Fibroblast of lung (primary cell): ENCODE measurements at places on chromosomes 16 and 17.

GRCh38 chr17:38879878-38880665, 10.2 kb downstream of the LASP1 start:
- DNase-seq: peak; percentile 86

DNA sequence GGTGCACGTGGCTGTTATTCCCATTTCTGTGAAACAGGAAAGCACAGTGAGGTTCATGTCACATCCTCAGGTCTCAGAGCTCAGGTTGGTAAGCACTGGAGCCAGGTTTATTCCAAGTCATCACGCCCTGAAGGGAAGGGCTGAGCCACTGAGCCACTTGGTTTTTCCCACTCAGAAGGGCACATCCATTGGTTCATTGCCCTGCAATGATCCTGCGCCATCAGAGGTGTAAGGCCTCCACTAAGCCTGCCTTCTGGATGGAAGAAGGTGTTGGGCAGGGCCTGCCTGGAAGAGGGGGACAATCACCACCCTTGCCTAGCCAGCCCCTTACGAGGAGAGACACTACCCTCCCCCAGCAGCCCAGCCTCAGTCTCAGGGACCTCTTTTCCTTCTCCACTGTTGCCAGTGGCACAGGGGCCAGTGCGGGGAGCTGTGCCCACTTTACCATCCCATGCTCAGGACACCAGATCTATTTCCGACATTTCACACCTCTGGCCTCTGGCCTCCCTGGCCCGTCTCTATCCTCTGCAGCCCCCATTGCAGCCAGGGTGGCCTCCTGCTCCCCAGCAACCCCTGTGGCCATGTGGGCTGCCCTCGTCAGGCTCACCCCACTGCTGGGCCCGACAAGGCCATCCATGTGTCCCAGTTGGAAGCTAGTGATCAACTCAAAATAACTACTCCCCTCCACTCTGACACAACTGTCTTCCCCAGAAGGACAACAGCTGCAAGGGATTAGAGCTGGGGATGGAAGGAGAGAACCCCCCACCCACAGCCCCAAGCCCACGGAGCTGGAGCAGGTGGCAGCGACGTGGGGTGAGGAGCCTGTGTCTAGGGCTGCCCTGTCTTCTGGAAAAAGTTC, 29.9 kb downstream of the CFAP20 start:
- DNase-seq: no peak

GRCh38 chr17:72455562-72455961, 334.7 kb downstream of the SOX9 start:
- no peak for DNase-seq

- DNase-seq: peak; percentile 37
Observed at GRCh38 chr16:11611871-11612664, 25.3 kb upstream of the LITAF start.

DNA sequence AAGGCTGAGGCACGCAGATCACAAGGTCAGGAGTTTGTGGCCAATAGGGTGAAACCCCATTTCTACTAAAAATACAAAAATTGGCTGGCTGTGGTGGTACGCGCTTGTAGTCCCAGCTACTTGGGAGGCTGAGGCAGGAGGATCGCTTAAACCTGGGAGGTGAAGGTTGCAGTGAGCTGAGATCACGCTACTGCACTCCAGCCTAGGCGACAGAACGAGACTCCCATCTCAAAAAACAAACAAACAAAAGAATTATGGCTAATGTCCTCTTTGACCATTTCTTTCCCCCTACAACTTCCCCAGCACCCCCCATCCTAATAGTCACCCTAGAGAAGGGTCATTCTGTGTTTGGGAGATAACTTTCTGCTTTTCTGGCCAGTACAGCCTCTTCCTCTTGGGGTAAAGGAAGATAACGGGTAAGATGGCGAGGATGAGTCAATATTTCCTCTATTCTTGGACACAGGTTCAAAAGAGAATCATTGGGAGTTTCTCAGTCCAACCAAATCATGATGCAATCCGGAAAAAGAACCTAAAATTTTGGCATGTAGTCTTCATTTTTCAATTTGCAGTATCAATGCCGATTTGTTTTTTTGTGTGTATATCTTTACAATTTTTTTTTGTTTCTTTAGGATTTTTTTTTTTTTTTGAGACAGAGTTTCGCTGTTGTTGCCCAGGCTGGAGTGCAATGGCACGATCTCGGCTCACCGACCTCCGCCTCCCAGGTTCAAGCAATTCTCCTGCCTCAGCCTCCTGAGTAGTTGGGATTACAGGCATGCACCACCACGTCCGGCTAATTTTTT, 107.6 kb upstream of the MED13 start:
- DNase-seq: no peak

DNA sequence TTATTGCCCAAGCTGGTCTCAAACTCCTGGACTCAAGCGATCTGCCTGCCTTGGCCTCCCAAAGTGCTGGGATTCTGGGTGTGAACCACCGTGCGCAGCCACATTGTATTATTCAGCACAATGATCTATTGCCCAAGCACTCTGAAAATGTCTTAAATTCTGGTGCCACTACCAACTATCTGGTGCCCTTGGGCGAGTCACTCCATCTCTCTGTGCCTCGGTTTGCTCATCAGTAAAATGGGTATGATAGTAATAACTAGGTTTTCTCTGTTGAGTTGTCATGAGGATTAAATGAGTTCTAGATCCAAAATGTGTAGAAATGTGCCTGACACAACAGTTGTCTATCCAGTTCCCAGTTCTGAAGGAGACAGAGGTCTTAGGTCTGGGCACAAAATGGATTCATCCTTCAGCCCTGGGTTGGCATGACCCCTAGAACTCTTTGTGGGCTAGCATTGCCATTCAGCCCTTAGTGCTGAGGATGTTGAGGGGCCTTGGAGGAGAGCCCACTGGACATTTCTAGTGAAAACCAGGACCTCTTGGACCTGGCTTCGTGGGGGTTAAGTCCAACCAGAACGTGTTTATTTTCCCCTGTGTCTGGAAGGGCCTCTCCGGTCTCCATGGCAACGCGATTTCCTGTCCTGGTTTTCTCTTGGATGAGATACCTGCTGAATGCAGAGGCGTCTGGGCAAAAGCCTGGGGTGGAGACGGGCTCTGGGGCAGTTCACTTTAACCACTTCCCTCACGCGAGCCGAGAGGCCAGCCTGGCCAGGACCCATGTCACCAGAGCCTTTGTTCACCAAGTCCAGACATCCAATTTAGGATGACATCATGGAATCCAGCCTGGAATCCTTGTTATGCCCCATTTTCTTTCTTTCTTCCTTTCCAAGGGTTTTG, 43.7 kb upstream of the TNRC6A start:
- DNase-seq: peak; percentile 83

GRCh38 chr17:1197781-1198490, 18.2 kb upstream of the ABR start:
- peak; percentile 21 for DNase-seq

GRCh38 chr17:6551869-6552531, 4.4 kb downstream of the PITPNM3 start:
- DNase-seq: no peak

DNA sequence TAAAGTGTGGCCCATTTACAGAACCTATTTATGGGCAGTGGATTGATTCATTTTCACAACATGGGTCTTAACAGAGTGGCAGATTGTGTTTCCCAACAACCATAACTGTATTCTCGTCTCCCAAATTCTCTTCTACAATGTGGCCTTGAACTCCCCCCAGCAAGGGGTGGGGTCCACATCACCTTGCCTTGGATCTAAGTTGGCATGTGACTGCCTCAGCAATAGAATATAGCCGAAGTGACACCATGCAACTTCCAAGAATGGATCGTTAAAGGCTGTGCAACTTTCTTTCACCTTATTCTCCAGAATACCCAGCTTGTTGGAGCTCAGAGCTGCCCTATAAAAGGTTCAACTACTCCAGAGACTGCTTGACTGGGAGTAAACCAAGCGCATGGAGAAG, 72.0 kb upstream of the CDH5 start:
- DNase-seq: no peak

- no peak for DNase-seq
Observed at GRCh38 chr17:32285306-32285705, 19.7 kb downstream of the RHBDL3 start.

DNA sequence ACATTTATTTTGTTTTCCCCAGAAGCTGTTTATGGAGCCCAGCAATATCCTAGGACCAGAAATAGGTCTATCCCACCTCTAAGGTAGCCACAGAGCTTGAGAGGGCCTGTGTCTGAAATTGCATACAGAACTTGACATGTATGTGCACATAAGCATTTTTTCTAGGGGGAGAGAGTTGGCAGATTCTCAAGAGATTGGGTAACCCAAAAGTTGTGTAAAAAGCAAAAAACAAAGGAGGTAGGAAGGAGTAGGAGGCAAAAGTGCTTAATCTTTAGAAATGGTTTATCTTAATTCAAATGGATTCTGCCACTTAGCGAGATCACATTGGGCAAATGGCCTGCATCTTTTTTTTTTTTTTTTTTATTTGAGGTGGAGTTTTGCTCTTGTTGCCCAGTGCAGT, 3.5 kb downstream of the PLK1 start:
- DNase-seq: peak; percentile 76

DNA sequence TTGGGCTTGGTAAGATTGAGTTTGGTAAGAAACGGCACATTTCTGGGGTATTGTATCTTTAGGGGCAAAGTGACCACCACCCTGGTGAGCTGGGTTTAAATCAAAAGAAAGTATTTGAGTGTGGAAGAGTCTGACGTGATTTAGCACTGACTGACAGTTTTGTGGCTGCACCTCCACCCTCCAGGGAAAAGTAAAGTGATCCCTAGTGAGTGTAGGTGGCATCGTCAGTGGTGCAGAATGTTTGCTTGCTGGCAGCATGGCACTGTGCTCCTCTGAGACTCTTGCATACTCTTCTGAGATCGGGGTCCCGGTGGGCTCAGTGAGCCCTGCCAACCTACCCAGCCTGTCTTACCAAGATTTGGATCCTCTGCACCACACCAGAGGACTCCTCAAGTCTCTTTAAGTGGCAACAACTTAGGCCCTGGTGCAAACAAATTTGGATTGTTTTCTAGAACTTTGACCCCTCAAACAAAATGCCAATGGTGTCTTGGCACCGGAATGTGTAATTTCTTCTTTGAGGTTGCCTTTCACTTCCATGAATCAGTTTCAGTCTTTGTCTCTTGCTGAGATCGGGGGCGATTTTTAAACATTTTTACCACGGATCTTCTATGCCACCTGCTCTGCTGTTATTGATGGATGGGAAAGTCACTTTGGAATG, 2.8 kb downstream of the PRKCB start:
- DNase-seq: no peak

DNA sequence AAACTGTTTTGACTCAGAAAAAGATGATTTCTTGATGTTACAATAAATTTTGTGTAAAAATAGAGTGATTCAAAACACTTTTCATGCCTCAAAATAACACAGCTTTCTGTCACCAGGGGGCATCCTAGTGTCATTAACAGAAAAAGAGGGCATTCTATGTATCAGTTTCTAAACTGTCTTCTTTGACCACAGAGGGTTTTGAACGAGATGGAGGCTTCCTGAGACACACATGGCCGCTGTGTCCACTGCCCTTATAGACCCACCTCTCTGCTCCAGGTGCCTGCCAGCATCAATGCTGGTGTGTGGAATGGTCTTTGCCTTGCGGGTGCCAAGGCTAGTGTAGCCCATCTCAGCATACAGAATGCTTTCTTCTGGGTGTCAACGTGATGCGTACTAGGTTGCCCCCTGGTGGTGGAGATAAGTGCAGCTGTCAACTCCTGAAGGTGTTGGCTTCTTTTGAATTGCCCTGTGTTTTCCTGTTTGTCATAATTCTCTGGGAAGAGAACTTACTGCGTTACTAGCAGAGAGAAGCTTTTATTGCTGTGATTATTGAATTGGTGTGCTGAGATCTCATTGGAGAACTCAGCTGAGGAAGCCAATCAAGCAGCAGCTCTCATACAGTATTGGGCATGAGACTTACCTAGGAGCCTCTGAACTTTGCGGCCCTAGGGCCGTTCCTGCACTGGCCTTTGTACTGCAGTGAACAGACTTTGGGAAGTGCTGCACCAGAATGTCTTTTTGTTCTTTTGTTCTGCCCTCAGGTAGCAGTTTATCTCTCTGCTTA, 38.6 kb downstream of the USP10 start:
- peak; percentile 59 for DNase-seq
